ENCODE measurements at places on chromosomes 6 and 20. TPM values are rescaled to one million over a fixed set of nuclear protein-coding genes. Genes with fewer than 3 reads are reported as not detected.

The MLIP gene
- not detected for total RNA-seq

DNA sequence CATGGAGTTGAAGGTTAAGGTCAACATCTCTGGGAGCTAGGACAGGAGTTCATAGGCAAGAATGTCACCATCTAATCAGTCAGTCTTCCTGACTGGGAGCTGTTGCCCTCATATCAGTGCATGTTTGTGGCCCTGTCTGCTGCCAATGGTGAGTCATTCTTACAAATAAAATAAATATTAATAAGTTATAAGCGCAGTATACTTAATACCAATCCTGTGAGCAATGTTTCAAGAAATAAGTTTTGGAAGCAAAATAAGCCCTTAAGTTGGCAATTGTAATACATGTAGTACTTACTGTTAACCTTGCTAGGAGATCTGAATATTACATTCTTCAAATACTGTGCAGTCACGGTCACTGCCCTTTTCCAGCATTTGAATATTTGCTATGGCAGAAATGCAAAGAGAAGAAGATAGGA, 20.2 kb upstream of the MDGA1 start:
- DNase-seq: no peak

GRCh38 chr6:53830366-53830765, 35.6 kb downstream of the LRRC1 start:
- DNase-seq: no peak

DNA sequence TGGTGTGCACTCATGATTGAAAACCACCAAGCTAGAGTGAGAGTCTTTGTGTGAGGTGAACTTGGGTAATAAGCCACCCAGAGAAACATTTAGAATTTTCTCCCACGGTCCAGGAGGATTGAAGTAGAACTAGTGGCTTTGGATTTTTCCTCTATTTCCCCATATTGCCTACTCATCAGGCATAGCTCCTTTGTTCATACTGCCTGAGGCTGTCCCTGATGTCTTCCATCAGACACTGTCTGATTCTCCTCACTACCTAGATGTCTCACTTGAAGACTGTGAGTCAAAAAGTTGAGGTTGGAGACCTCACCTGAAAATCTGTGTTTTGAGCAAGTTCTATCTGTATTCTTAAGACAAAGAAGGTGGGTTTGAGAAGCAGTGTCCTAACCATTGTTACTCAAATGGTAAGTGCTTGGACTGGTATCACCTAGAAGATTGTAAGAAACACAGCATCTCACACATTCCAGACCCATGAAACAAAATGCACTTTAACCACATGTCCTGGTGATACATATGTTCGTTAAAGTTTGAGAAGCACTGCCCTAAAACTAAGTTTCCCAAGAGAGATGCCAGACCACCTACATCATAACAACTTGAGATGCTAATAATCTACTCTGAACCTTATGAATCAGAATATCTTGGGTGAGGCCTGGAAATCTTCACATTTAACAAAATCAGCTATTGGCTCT, 523.4 kb upstream of the BTBD3 start:
- DNase-seq: no peak

DNA sequence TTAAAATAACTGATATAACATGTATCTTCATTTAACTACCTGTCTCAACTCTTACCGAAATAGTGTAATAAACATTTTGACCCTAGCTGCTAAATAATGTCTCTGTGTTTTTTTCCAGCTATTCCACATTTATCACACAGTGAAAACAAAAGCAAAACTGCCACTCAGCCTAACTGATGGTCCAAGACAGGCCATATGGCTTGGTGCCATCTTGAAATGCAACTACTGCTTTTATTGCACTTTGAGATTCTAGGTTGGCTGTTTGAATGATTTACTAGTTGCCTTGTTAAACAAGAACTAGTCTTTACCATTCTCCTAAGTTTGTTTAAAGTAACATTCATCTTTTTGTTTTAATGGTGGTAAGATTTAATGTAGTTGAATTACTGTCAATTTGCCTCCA, 739.8 kb downstream of the TFAP2A start:
- DNase-seq: no peak

- no peak for DNase-seq
Observed at GRCh38 chr6:2949121-2949520, 22.2 kb downstream of the SERPINB6 start.

- no peak for DNase-seq
Observed at GRCh38 chr20:48776306-48776705, 51.5 kb downstream of the PREX1 start.

GRCh38 chr20:48908656-48909319, 12.7 kb upstream of the ARFGEF2 start:
- no peak for DNase-seq

- DNase-seq: no peak
Observed at GRCh38 chr6:684831-685636, 7.9 kb downstream of the EXOC2 start.

DNA sequence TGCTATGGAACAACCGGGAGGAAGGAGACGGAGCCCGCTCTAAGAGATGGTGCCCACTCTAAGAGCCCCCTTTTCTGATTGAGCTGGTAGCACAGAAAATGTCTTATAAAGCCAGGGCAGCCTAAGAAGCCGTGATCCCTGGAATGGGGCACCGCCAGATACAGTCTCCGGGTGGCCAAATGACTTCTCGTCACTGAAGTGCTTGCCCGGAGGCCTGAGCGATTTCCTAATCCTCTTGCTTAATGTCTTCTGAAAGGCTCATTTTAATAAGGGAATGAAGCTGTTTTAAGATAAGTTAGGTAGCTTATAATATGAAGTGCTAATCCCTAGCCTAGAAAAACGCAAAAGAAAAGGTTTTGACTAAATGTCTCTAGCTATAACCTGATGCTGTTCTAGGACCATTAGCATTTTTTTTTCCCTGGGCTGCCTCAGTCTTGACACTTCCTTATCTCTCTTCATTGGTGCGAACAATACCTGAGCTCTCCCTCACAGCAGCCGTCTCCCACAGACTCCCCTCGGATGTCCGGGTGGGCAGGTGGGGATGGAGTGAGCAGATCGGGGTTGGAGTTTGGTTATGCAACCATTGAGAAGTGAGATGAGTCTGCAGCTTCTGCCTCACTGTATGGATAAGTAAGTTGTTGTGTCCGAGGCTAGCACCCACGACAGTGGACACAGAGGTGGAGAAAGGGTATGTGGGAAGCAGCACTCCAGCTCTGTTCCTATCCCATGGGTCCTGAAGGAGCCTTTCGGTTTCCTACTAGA, 559.4 kb upstream of the AGPAT4 start:
- no peak for DNase-seq

DNA sequence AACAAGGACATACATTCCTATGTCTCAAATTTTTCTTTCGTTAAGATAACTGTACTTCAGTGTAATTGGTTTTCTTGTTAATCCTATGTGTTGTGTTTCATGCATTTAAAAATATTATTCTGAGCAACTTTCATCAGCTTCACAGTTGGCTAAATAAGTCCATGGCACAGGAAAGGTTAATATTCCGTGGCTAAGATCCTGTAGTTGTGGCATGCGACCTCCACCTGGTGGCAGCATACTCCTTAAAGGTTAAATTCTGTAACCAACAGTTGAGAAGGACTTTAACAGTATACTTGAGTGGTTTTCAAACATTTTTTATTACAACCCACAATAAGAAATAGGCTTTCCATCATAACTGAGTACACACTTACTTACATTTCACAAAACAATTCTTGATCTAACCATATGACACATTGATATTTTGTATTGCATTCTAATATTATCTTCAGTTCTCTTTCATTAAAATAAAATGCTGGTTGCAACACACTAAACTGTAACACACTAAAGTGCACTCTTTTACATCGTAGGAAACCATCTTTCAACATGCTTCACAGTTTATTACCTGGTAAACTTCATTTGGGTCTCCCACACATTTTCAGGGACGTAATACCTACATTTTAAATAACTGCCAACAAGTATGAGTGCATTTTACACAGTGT, 118.3 kb downstream of the SLX4IP start:
- peak; percentile 15 for DNase-seq

GRCh38 chr6:16179970-16180431, 51.1 kb downstream of the MYLIP start:
- DNase-seq: no peak

GRCh38 chr6:13357551-13358075, 29.3 kb upstream of the TBC1D7 start:
- peak; percentile 32 for DNase-seq

DNA sequence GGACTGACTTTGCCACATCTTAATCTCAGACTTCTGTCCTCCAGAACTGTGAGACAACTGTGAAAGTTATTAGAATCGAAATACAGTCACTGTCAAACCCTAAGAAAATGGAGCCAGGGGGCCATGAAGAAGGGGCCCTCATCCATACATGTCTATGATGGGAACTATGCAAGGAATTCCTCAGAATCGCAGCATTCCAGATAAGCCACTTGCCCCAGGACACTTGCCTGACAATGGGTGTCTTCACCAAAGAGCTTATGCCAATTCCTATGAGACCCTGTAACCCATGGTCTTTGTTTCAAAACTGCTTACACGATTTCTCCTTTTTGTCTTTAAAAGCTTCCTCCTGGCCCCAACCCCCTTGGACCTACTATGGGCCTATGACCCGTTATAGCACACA, 90.4 kb upstream of the FOXP4 start:
- DNase-seq: no peak

The ENPP3 gene
- 17.7 TPM for total RNA-seq

The SPATA25 gene
- 0.95 TPM for total RNA-seq

The VSX1 gene
- total RNA-seq: not detected

Data from K562 (cell line).